ENCODE measurements at places on chromosomes 12 and 14. TPM values are rescaled to one million over a fixed set of nuclear protein-coding genes. Genes with fewer than 3 reads are reported as not detected.

GRCh38 chr12:8712572-8712971, 14.8 kb downstream of the RIMKLB start:
- no peak for DNase-seq

DNA sequence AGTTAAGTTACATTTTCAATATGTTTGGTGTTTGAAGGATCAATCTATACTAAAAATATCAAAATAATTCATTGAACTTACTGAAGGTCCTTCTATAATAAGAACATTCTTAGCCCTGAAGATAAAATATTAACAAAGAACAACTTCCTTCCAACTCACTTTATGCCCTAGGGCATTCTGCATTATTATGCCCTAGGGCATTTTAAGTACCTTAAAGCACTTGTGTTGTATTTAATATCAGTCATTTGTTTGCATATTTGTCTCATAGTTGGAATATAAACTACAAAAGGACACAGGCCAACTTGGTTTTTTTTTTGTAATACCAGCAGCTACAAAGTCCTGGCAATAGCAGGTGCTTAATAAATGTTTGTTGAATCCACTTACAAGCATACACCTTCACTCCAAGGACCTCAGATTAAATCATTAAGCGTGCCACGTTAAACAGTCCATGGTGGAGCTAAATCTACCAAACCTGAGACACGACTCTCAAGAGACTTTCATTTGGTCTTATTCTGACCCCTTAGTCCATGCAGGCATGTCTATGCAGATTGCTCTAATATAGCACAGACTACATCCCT, 50.7 kb downstream of the EPS8 start:
- no peak for DNase-seq

GRCh38 chr12:77629141-77629540, 201.6 kb upstream of the NAV3 start:
- no peak for DNase-seq

DNA sequence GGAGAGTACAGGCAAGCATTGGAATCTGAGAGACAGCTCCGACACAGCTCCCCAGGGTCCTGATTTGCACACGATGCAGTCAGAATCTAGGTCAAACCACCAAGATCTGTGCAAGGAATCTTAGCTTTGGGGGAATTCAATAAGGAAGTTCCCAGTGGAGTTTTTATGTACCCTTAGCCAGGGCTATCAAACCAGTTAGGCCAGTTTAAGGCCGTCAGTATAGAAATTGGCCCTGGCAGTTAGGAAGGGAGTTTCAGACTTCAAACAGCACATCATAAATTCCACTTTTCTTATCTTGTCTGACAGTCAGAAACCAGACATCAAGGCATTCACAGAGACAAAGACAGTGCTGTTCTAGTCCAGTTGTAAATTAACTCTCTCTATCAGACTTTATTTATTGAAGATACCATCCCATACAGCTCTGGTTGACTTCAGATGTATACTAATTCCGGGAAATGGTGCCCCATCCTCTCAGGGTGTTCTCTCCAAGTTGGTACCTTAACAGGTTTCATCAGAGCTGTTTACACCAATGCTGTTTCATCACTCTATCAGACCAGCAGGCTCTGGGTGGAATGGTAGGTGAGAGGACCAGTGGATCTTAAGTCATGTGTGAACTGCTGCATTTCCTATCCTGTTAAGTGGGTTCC, 157.5 kb upstream of the ATF7IP start:
- DNase-seq: peak; percentile 79

DNA sequence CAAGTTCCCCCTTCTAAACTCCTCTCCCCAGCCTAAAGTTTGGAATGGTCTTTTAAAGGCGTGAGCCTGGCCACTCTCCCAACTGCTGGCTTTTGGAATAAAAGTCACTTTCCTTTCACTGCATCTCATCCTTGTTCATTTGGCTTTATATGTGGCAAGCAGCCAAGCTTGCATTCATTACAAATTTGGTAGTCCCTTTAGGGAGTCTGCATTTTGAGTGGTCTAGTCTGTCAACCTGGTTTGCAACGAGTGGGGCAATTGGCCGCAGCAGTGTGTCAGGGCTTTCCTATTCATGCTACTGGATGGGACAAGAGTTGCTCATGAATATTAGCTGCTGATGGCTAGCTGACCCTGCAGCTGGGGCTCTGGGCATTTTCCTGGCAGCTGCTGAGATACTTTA, 57.0 kb downstream of the CATSPERB start:
- DNase-seq: no peak

- DNase-seq: no peak
Observed at GRCh38 chr14:103870891-103871595, 23.7 kb upstream of the PPP1R13B start.

DNA sequence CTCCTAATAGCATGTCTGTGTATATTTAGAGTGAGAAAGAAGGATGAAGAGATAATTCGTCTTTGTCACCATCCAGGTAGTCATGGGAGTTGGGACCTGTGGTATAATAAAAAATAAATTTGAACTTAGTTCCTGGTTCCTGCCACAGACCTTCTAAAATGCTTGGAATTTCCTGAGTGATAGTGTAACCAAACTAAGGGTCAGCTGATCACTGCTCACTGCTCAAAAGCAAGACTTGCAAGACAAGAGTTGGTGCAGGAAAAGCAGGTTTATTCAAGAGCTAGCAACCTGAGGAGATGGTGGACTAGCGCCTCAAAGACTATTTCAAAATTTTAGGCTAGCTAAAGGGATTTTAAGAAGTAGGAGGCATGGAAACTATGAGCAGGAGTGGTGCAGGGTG, 19.1 kb downstream of the ANG start:
- DNase-seq: peak; percentile 32

- no peak for DNase-seq
Observed at GRCh38 chr14:96052541-96053247, 13.5 kb downstream of the C14orf132 start.

- no peak for DNase-seq
Observed at GRCh38 chr14:32865827-32866376, 72.8 kb upstream of the NPAS3 start.

DNA sequence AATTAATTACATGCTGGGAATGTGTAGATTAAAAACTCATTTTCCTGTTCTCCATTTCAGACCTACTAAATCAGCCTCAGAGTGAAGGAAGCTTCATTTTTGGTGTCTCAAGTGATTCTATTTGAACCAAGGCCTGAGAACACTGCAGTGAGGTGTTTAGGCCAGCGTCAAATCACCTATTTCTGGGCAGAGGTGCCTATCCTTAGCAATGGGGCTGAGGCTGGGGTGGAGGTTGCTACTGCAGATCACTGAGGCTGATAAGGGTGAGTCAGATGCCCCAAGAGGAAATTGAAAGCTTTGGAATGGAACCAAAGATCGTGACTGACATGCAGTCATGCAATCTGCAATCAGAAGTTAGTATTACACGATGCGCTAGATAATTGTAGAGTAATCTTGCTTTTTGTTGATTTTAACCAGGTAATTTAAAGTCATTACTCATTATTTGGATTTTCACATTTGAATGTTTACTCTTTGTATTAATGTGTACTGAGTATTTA, 4.4 kb downstream of the TXNRD1 start:
- DNase-seq: peak; percentile 95

GRCh38 chr14:93939304-93940229, 12.4 kb downstream of the FAM181A start:
- DNase-seq: peak; percentile 71

DNA sequence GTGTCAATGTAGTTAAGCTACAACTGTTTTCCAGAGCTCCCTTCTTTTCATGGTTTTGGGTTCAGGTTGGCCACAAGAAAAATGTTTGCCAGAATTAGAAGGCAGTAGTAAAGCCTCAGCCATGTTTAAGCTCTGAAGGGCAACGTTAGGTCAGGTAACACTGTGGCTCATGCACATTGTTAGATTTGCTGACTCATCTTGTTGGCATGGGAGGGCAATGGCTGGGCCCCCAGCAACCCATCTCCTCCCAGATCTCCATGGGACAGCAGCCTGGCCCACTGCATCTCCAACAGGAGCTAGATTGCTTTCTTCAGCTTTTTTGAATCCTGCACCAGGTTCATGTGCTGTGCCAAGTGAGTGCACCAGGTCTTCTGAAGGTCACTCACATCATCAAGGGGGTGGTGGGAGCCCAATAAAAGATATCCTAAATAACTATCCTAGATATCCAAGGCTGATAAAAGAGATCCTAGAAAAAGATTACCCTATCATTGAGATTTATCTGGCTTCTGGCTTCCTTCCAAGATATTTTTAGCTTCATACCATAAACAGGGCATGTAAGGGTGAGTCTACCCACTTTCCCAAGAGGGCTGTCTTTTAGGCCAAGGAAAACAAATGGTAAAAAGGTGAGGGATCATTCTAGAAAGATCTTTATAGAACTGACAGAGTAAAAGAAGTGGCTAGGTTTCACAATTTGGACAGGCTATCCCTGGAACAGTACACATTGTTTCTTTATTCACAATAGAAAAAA, 28.9 kb downstream of the PTGER2 start:
- peak; percentile 58 for DNase-seq

DNA sequence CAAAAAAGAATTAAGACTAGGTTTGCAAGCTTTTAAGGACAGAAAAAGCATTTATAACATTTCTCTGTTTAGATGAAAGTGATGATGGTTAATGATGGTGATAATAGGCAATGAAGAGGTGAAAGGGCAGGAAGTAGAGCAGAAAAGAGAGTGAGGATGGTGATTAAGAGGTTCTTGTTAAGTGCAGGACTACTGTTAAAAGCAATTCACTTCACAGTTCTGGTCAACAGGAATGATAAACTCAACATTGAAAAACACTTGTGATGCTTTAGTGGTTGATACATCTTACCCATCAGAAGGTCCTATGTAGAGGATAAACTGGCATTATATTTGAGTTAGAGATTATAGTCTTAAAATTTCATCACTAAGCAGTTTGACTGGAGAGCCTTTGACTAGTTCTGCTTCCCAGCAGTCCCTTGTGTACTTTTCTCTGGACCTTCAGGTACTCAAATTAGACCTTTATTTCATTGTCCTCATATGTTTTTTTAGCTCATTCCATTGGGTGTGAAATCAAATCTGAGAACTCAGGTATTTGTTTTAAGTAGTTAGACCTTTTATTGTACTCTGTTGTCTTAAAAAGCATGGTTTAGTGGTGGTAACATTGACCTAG, 10.9 kb downstream of the RAP1B start:
- DNase-seq: no peak

DNA sequence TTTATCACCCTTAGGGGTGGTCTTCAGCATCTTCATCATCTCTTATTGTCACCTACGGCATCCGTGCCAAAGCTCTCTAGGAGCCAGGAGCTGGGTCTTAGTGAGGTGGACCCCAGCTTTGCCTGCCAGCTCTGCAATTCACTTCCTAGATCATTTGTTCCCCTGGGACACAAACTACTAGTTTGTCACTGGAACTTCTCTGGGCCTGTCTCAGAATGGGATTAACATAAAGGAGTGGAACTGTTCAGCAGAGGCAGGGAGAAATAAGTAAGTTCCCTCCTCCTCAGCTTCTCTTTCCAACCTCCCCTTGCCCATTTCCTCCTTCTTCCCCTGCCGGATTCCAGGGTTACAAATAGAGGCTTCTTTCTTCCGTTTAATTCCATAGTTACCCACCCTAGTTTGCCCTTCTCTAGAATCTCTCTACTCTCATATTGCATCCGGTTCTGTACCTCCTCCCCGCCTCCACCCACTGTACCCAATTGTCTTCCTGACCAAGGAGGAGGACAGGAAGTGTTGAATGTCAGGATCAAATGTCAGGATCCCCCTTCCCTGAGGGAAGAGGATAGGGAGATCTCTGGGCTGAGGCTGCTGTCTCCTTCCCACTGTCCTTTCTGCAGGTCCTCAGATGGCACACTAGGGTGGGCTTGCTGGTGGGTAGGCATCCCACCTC, 25.0 kb downstream of the LARP4 start:
- no peak for DNase-seq

The SERPINA12 gene
- not detected for polyA plus RNA-seq

The FOXM1 gene
- 38.5 TPM for polyA plus RNA-seq

The MYO1H gene
- polyA plus RNA-seq: not detected

The WBP11 gene
- 17.5 TPM for polyA plus RNA-seq

The KCNA1 gene
- not detected for polyA plus RNA-seq

The ERP27 gene
- 0.12 TPM for polyA plus RNA-seq

The LRP1-AS gene
- polyA plus RNA-seq: not detected

The OVCH1 gene
- 0.05 TPM for polyA plus RNA-seq

The NFATC4 gene
- 0.12 TPM for polyA plus RNA-seq

The RHEBL1 gene
- 1.9 TPM for polyA plus RNA-seq

The ALX1 gene
- polyA plus RNA-seq: not detected

The WDR89 gene
- polyA plus RNA-seq: 5.7 TPM
